GOT3 (cell line): ENCODE measurements at places on chromosomes 5 and 9.

- no peak for DNase-seq
Observed at GRCh38 chr5:140925806-140926442, at the start of gene PCDHAC1. TSS of gene PCDHAC1 (plus strand) at chr5:140926299. CDS start at chr5:140926893, 594 bp downstream.

DNA sequence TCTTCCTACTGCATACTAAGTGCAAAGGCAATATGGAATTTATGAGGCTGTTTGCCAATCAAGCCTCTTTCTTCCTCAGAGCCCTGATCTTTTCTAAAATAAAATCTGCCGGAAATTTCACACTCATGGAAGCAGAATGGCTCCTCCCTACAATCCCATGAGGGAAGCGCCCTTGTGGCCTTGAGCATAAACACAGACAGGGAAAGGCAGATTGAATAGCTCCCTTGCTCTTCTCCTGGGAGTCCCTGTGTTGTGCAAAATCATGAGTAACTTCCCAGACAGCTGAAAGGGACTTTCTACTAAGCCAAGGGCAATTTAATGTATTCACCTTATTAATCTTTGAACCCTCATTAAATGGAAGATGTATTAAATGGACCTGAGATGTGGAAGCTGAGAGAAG is 226.1 kb upstream of the PIK3R1 start:
- no peak for DNase-seq

DNA sequence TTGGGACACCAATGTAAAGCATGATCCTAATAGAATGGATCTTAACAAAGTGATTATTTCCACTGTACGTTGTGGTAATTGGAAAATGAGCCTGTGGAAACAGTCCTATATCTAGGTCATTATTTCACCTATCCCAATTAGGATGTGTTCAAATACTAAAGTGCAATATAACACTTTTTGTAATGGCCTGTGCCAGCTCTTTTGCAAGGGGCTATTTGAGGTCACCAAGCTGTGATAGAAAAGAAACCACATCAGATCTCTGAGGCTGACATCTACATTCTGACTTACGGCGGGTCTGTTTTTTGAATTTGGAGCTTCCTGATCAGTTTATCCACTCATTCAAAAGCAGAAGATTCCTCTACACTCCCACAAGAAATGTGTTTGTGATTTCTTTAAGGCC is 150.0 kb downstream of the TLE1 start:
- no peak for DNase-seq

GRCh38 chr5:138369706-138370105 is 17.2 kb downstream of the KDM3B start:
- no peak for DNase-seq

DNA sequence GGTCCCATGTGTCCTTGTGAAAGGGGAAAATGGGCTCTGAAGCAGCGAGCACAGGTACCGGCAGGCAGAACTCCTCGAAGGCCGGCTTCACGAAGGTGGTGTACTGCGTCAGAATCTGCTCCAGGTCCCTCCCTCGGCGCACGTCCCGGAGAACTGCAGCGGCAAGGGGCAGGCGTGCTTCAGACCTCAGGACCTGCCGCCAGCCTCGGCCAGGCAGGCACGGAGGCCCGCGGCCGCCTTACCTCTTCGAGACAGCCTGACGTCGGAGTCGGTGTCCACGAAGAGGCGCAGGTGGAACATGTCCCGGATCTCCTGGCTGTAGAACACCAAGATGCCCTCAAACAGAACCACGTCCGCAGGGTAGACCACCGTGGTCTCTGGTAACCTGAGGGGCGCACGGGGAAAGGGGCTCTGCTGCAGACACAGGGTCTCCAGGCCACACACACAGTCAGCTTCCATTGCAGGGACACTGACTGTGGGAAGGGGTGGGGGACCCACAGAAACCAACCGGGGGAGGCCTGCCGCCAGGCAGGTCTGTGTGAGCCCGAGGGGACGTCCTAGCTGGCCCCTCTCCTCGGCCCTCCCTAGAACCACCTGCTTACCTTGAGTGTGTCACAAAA is 2.1 kb downstream of the UCK1 start:
- DNase-seq: no peak

DNA sequence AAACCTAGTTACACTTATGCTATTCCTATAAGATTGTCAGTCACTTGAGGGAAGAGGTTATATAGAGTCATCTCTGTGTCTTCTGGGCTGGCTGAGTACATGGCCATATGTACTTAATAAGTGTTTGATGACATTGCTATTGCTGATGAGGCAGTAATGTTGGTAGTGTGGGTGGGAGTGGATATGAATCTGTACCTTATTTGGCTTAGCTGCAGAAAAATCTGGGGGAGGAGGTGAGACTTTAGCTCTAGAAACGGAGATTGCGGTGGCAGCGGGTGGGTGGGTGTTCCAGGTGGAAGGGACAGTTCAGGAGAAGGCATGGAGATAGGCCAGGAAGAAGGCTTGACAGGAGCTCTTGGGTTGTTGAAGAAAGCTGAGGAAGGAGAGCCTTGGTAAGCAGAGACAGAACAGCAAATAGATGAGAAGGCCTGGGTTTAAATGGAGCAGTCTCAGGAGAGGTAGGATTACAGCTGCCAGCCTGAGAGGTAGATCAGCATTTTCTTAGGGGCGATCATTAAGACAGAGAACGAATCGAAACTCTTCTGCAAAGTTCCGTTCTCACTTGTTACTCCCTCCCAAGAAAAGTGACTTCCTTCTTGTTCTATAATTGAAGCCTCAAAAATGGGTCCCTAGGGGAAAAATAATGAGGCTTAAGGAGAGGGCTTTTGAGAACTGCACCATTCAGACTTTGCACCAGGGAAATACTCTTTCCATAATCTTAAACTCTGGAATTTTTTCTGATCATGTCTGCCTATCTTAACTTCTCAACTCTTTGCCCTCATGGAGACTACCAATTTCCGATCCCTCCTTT is 160.5 kb downstream of the UNC13B start:
- no peak for DNase-seq

DNA sequence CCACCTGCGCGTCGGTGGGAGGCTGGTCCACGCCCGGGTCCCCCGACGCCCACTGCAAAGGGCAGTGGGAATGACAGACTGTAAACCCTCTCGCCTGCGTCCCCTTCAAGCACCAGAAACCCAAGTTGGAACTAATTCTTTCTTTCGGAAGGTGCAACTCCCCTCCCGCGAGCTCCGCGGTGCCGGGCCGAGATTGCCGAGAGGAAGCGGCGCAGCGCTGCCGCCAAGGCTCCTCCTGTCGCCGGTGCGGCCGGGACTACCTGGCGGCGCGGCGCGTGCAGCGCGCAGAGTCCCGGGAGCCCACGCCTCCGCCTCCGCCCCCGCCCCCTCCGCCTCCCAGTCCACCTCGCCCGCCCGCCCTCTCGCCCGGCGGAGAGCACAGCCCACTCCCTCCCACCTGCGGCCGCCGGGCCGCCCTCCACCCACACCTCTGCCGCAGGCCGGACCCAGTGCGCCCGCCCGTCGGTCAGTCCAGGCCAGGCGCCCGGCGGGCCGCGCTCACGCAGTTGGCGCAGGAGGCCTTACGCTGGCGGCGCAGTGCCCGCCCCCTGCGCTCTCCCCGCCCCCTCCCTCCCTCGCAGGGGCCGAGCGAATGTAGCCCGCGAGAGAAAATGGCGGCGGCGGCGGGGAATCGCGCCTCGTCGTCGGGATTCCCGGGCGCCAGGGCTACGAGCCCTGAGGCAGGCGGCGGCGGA is at the start of gene MAP3K1:
MAP3K1 (plus strand) TSS at position 587 of the 695 bp plus-strand sequence; CDS start at position 612, 25 bp downstream.
- DNase-seq: peak; percentile 48

- DNase-seq: no peak
Observed at GRCh38 chr5:179916523-179916922, 8.8 kb upstream of the TBC1D9B start.

DNA sequence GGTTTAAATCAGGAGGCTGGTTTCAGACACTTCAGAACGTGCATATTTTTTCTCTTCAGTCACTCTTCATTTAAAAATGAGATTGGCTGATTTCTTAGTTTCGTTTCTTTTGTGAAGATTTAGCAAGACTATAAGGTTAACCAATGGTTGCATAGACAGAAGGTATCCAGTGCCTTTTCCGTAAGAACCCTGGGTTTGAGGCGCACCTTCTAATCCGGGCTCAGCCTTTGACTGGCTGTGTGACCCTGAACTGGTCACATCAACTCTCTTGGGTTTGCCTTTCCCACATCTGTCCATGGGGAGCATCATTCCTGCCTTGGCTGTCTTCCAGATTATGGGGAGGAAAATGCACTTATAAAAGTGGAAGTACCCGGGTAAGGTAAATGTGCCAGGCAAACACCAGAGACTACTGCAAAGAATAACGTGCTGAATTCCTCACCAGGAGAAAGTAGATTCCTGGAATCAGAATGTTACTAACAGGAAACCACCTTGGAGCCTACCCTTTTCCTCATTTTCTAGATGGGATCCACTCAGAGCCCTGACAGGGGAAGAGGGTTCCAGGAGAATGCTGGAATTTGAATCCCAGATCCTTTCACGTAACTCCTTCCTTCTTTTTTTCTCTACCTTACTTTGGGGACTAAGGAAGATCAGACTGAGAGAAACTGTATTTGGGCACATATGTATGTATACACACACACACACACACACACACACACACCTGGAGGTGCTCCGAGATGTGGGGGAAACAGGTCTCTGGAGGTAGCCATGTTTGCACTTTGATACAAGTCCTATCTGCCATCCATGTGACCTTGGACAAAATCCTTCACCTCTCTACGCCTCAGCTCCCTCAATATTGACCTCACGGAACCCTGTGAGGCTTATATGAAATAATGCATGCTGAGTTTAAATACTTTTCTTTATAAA is 6.8 kb downstream of the HAND1 start:
- DNase-seq: no peak

GRCh38 chr5:79261897-79262296 is 26.0 kb downstream of the JMY start:
- DNase-seq: no peak

DNA sequence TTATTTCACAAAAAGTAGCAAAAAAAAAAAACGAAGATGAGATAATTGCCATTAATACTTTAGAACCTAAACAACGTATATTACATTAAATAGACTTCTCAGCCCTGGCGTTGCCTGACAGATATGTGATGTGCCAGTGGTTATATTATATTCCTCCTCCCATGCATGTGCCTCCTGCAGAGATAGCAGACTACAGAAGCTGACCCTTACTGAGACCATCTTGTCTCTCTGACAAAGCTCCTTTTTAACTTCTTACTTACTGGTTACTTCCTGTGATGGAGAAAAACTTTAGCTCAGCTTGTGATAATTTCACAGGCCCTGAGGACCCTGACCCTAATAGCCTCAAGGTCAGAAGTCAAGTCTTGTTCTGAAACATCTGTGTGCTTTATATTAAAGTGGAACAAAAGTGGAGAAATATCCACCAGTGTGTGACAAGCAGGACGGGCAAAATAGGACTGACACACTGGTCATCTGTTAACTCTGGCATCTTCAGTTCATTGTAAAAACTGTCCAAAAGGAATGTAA is 80.6 kb upstream of the POU5F2 start:
- DNase-seq: no peak

DNA sequence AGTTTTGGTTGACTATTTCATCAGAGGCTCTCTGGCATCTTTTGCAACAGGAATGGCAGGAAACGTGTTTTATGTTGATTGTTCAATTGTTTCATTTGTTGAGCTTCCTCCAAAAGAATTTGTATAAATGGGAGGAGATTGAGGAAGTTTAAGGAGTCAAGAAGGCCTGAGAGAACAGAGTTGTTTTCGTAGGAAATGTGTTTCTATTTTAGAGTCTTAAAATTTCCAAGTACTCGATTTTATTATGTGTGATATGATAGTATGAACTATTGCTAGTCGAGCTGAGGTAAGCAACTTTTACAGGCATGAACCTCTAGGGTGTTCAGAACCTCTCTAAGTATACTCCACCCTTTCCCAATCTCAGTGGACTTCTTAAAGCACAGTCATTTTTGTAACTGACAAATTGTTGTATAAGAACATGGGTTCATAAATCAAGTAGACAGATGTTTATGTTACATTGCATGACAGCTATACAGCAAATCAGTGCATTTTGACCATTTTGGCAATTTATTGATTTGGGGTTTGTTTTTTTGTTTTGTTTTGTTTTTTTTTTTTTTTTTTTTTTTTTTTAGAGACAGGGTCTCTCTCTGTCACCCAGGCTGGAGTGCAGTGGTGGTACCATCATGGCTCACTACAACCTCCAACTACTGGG is 47.4 kb downstream of the POLK start:
- no peak for DNase-seq

DNA sequence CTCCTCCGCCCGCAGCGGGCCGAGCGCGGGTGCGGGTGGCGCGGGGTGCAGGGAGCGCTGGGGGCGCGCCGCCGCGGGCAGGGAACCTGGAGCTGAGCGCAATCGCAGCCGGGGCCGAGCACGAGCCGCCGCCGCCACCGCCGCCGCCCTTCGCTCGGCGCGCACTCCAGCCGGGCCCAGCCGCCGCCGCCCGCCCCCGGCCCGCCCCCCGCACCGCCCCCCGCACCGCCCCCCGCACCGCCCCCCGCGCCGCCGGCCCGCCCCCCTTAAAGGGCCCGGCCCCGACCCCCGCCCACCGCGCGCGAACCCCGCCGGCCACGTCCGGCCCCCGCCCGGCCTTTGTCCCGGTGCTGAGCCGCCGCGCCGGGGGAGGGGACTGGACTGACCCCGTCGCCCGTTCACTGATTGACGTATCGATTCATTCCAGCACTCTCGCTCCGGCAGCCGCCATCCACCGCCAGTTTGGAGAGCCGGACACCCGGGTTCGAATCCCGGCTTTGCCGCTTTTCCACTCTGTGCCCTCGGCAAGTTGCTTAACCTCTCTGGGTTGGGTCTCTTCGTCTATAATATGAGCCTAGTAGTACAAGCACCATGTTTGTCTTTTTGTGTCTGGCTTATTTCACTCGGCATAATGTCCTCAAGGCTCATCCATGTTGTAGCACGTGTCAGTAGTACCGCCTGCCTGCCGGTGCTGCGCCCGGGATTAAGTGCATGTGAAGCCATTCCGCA is at the start of gene SH3PXD2B:
SH3PXD2B (minus strand) TSS at position 168 of the 729 bp plus-strand sequence. CDS start 173 bp downstream, outside the sequence.
- no peak for DNase-seq
